Activated CD8-positive, alpha-beta memory T cell treated with anti-CD3 and anti-CD28 coated beads for 48 hours (primary cell): ENCODE measurements at places on chromosomes 5 and 9.

GRCh38 chr5:158670201-158670600, 429.5 kb downstream of the EBF1 start:
- no peak for DNase-seq

DNA sequence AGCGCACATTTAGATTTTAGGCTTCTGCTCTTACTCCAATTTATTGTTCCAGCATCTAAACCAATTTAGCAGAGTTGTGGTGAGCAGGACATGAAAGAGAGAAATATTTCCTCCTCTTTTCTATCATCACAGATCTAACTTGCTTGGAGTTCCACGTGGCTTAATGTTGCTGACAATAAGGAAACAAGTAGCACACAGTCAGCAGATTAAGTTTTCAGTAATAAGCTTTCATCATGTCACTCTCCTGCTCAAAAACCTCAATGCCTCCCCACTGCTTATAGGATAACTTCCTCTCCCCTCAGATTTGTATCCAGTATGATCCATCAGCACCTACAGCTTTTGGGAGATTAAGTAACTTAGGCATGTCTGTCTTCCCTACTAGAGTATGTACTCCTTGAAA, 10.4 kb upstream of the SSBP2 start:
- DNase-seq, result no peak

DNA sequence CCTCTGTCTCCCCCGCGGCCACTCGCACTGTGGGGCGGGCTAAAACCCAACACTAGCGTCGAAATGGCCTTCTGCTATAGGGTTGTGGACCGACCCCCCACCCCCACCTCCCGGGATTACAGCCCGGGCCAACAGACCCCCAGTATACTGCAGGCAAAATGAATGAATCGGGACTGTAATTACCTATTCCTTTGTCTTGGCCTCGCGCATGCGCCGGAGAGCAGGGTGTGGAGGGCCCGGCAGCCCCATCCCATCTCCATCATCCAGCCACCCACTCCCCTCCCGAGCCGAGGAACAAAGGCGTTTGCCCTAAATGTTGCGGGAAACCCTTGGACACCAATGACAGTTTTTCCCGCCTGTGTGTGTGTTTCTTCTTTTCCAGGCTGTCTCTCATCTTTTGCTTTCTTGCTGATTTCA, 1.6 kb downstream of the BASP1 start:
- DNase-seq, result no peak

DNA sequence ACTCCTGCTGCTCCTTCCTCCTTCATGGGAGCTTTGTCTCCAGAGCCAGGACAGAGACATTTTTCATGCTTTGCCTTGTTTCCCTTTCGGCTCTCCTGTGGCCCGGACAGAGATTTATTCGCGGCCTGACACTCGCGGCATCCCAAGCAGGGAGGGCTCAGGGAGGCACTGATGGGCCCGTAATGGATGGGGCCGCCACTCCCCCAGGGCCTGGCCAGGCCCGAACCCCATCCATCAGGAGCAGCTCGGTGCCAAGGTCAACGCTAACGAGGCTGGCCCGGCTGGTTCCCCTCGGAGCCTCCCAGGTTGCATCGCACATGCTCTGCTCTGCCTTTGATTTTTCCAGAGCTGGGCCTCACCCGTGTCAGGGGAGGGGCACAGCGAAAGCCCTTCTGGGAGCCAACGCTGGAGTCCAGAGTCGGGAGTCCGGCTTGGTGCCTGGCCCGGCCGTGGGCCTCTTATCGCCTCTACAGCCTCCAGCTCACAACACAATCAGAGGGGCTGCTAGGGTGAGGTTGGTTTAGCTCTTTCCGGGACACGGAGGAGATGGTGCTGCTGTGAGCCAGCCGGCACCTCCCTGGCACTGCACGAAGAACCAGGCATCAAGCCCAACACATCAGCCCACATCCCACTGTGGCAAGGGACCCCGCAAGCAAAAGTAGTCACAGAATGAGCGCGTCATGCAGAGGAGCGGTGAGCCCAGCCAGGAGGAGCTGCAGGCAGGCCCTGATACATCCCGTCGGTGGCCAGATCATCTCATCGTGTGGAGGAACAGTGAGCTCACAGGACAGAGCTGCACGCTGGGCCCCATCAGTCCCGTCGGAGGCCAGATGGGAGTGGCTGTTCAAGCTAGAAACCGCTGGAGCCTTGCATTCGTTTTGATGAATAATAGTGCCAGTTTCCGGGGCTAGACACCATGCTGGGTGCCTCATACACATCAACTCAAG, 72.2 kb upstream of the BARHL1 start:
- DNase-seq, result no peak

- no peak for DNase-seq
These were observed 127.4 kb downstream of the PALM2AKAP2 start for GRCh38 chr9:109907400-109907799.

DNA sequence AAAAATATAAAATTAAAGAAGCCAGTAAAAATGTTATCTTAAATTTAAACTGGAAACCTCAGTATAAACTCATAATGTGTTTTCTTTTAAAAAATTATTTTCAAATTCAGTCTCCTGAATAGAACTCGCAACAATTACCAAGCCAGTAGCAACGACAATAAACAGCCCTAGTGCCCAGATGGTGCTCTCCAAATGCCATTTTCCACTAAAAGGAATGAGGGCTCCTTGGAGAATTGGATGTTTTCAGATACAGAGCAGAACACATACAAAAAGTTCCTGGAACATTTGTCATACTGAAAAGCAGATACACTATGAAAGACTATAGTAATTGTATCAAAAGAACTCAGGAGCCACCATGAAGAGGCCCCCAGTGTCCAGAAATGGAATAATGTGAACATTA, 97.4 kb downstream of the TMC1 start:
- no peak for DNase-seq

DNA sequence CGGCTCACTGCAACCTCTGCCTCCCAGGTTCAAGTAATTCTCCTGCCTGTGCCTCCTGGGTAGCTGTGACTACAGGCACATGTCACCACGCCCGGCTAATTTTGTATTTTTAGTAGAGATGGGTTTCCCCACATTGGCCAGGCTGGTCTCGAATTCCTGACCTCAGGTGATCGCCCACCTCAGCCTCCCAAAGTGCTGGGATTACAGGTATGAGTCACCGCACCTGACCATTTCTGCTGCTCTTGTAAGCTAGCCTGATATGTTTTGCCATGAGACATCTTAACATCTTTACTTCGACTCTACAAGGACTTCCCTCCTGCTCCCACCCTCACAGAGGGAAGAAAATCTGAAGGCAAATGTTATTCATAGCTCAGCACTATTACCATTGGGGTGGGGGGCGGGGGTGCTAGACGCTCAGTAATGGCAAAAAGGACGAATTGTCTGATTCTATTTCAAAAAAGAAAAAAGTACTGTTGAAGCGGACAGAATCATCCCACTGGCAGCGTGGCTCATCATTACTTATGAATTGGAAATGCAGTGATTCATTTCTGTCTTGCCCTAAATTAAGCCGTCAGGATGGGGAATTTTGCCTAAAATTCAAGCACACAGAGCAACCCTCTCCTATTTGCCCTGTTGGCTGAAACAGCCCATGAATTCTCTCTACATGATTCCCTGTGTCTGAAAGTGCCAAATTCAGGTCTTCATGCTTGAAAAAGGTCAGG, 46.4 kb upstream of the WWC1 start:
- no peak for DNase-seq

DNA sequence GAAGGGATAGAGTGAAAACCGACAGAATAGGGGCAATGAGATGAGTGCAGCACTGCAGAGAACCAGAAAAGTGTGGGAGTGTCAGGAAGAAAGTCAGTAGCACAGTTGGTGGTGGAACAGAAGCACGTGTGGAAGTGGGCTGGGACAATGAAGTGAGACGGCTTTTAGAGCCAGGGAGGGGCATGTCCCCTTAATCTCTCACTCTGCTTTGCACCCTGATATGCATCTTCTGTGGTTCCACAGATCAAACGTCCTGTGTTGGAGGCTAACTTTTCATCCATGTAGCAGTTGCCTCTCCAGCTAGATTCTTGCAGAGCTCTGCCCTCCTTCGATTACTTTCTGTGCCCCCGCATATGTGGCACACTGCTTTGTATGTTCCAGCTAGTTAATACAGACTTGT, 163.6 kb downstream of the DOCK8 start:
- DNase-seq, result no peak

GRCh38 chr9:3468421-3469205, 57.2 kb downstream of the RFX3 start:
- no peak for DNase-seq

DNA sequence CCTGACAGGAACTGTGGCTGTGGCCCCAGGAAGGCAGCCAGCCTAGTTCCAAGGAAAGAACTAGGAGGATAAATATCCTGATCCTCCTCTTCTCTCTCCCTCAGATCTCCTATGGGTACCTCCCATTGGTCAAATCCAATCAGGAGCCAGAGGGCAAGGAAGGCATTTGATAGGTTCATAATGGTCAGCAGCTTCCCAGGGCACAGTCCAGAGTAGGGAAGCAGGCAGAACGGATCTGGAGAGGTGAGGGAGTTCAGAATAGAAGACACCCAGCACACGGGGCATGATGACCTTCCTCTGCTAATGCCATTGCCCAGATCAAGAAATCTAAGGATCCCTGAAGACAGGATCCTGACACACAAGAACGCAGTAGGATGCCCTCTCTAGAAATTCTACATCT, 8.6 kb downstream of the ABLIM3 start:
- no peak for DNase-seq

DNA sequence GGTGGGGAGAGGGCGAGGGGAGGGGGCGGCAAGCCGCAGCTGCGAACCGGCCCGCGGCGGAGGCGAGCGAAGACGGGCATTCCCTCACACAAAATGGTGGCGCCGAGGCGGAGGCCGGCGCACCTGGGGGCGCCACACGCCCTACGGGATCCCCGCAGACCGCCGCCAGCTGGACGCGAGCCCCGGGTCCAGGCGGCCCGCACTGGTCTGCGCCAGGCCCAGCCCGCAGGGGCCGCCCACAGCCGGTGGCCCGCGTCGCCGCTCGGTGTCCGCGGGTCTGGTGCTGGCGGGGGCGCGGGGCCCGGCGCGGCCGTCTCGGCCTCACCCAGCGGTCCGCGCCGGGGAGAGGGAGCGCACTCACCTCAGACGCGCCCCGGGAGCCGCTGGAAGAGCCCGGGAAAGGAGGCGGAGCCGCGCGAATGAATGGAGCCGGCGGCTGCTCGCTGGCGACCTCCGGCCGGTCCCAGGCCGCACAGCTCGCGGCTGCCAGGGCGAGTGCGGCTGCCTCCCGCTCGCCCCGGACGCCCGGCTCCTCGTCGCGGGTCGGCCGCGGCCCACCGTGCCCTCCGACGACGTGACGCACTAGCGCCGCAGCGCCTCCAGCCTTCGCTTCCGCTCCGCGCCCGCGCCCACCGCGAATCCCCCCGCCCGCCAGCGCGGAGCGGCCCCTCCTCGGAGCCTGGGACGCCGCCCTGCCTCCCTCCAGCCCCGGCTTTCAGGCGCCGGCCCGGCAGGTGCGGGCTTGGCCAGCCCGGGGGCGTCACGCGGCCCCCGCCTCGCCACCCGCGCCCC, at the start of gene FAM169A:
TSS of gene FAM169A (minus strand) at position 584 of the 792 bp plus-strand sequence. CDS start 24,711 bp downstream, outside the sequence.
- DNase-seq, result peak; percentile 18

- DNase-seq, result no peak
These were observed 206.3 kb downstream of the EFNA5 start for GRCh38 chr5:107464416-107464815.

GRCh38 chr9:129027685-129028191, 393 bp downstream of the SH3GLB2 start:
- DNase-seq, result no peak

- DNase-seq, result no peak
These were observed 5.0 kb downstream of the NCBP1 start for GRCh38 chr9:97638666-97639065.

- DNase-seq, result no peak
These were observed 12.1 kb downstream of the TRPM6 start for GRCh38 chr9:74875656-74876055.

- no peak for DNase-seq
These were observed 298.9 kb downstream of the CSNK1G3 start for GRCh38 chr5:123810746-123811340.

DNA sequence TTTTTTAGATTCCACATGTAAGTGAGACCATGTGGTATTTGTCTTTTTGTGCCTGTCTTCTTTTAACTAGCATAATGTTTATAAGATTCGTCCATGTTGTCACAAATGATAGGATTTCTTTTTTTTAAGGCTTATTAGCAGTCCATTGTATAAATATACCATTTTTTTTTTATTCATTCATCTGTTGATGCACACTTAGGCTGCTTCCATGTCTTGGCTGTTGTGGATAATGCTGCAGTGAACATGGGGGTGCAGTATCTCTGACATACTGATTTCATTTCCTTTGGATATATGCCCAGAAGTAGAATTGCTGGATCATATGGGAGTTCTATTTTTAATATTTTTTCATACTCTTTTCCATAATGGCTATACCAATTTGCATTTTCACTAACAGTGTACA, 48.7 kb downstream of the KIAA1958 start:
- DNase-seq, result no peak

DNA sequence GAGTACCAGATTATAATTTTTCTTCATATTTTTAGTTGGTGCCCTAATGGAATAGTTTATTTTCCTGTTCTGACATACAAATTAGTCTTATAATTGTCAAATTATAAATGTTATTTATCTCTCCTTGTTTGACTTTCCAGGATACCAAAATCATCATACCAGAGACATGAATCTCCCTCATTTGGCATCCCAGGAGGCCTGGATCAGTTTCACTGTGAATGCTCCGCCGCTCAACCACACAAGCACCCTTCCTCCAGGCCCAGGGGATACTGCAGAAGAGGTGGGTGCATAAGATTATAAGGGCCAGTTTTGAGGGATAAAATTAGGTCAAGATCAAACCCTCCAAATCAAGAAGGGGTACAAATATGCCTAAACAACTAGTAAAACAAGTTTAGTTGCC, 1229.3 kb downstream of the CDH12 start:
- no peak for DNase-seq

- no peak for DNase-seq
These were observed 1092.0 kb downstream of the MAT2B start for GRCh38 chr5:164597293-164597900.

DNA sequence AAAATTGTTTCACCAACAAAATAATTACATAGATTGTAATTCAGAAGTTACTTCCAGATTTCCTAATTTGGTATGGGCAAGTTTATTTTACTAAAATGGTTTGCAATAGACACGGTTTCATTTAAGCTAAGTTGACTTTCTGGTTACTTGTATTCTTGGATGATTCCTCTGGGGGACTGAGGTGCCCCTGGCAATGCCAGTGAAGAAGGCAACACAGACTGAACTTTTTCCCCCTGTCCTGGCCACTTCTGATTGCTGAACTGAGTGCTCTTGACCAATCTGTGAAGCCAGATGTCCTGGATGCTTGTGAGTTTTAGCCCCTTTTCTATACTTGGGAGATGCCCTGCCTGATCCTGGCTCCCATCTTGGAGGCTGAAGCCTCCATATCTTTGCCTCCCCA, 66.3 kb upstream of the FANCC start:
- DNase-seq, result no peak

- DNase-seq, result no peak
These were observed 386.6 kb upstream of the RPS23 start for GRCh38 chr5:82664732-82665131.

GRCh38 chr9:128396970-128397613, 23.6 kb upstream of the CERCAM start:
- DNase-seq, result no peak

- DNase-seq, result no peak
These were observed 158.4 kb downstream of the MAN2A1 start for GRCh38 chr5:109848130-109848529.

GRCh38 chr5:169029661-169030274, 271.2 kb downstream of the SLIT3 start:
- no peak for DNase-seq
